Germinal center (tissue), 1 donor: ENCODE measurements at places on chromosomes 3 and 15.

GRCh38 chr15:78453447-78453846, 15.4 kb downstream of the IREB2 start:
- no peak for DNase-seq

GRCh38 chr15:66474135-66474534, 23.4 kb downstream of the SNAPC5 start:
- DNase-seq = no peak

DNA sequence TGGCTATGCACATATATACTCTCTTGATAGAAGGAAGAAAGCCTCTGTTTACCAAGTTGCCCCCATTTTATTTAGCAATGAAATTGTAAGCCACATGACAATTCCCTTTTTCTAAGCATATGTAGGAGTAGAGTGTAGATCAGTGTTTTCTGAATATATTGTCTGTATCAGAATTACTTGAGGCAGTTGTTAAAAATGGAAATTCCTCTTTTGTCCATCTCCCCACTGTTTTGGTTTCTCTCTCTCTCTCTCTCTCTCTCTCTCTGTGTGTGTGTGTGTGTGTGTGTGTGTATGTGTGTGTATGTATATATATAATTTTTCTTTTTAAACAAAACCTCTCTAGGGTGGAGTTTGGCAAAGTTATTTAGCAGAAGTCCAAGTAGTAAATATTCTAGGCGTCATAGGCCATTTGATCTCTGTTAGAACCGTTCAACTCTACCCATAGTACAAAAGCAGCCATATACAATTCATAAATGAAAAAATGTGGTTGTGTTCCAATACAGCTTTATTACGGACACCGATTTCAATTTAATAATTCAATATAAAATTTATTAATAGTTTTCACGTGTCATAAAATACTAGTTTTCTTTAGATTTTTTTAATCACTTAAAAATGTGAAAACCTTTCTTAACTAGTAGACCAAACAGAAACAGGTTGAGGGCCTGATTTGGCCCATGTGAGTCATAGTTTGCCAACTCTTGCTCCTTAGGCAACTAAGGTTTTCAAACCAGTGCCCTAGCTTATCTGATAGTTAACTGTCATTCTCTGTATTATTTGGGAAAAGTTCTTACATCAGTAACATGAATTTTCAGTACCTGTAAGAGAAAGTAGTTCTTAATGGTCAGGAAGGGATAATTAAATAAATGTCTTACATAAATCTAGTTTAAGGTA, 39.8 kb downstream of the UBE2E1 start:
- DNase-seq = no peak

DNA sequence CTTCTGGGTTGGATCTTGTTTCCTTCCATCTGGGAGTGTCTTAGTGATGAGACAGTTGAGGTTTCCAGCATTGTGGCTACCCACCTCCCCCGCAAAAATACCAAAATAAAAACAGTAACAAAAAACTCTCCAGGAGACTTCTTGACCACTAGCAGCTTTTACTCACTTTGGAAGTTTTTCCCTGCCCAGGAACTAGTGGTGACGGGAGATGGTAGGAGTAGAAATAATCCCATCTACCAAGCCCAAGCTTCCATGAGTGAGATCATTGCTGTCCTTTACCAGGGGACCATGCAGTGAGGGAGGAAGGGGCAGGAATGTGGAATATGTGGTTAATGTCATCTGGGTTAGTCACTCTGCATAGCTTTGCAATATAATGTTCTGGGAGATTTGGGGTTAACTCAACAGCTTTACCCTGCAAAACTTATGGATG, 187.7 kb downstream of the ITPR1 start:
- DNase-seq = no peak

DNA sequence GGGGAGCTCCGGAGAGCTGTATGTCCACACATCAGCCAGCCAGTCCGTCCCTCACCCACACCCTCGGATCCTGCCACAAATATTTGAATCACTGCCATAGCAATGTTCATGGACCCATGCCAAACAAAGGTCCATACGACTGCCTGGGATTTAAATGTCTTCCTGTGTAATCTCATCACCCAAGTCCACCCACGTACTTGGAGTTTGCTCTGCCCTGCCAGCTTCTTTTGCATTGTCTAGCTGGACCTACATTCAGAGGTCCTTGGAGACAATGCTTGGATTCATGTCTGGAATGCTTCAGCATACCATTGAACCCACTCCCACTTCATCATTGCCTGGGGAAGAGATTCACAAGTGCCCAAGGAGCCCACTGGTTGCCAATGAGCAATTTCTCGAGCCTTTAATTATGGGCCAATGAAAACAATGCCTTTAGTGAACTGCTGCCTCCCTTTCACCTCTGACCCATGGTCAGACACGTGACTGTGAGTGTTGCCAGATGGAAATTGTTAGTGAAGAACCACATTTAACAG, 90.4 kb upstream of the PHLDB2 start:
- no peak for DNase-seq

DNA sequence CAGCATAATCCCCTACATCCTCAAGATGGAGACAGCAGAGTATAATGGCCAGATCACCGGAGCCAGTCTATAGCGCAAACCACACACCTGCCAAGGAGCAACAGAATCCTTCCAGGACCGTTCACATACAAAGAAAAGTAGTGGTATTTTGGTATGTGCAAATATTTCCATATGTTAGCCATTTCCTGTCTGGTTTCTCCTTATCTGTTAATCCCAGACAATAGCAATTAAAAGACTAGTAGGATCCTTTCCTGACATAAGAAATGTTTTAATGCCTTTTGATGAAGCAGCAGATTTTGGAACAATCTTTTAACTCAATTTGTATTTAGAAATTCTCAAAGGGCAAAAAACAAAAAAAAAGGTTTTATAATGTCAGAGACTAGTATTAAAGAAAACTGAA, 22.2 kb downstream of the MRPS25 start:
- no peak for DNase-seq

- DNase-seq = peak; percentile 23
Measured at GRCh38 chr3:36729204-36730056, 34.9 kb downstream of the DCLK3 start.

- no peak for DNase-seq
Measured at GRCh38 chr15:62844564-62845240, 197.8 kb upstream of the TPM1 start.

GRCh38 chr15:54605556-54605955, 591.2 kb downstream of the RSL24D1 start:
- DNase-seq = no peak

DNA sequence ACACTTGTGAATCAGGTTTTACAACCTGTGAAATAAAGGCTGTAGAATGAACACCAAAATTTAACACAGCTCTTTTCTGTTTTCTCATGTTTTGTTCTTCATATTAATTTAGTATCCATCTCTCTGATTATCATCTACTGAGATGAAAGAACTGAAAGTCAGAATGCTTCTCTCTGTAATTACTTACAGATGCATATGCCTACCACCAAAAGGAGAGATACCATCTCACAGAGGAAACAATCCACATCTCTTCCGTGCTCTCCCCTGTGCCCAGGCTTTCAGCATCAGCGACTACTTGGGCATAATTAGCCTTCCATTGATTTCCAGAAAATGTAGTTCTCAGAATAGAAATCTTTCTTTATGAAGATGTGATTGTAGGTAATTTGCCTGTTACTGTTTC, 741.4 kb downstream of the GRM7 start:
- DNase-seq = no peak

GRCh38 chr3:157297328-157297915, 137.5 kb upstream of the CCNL1 start:
- DNase-seq = no peak

- no peak for DNase-seq
Measured at GRCh38 chr15:85298941-85299340, 81.5 kb upstream of the AKAP13 start.

- no peak for DNase-seq
Measured at GRCh38 chr3:84175449-84175848, 783.3 kb upstream of the CADM2 start.

DNA sequence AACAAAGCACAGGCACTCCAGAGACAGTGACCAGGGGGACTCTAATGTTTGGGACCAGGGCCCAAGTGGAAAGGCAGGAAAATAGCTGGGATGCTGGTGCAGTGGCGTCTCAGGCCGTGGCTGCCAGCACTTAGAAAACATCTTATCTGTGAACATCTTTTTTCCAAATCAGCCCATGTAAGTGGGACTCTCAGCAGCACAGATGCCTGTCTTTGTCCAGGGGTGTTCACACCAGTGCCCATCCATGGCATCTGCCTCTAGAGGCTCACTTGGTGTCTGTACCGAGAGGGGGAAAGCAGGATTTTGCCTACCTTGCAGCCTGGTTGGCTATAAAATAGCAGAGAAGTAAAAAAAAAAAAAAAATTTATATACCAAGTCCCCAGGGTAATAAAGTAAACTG, 26.7 kb downstream of the SLC12A8 start:
- no peak for DNase-seq

- no peak for DNase-seq
Measured at GRCh38 chr3:184525337-184526087, 36.1 kb upstream of the EPHB3 start.

GRCh38 chr3:190458040-190458439, 8.3 kb upstream of the TMEM207 start:
- no peak for DNase-seq

- no peak for DNase-seq
Measured at GRCh38 chr15:101342056-101342455, 47.0 kb upstream of the SNRPA1 start.

- DNase-seq = no peak
Measured at GRCh38 chr3:140276703-140277102, 341.7 kb downstream of the CLSTN2 start.

DNA sequence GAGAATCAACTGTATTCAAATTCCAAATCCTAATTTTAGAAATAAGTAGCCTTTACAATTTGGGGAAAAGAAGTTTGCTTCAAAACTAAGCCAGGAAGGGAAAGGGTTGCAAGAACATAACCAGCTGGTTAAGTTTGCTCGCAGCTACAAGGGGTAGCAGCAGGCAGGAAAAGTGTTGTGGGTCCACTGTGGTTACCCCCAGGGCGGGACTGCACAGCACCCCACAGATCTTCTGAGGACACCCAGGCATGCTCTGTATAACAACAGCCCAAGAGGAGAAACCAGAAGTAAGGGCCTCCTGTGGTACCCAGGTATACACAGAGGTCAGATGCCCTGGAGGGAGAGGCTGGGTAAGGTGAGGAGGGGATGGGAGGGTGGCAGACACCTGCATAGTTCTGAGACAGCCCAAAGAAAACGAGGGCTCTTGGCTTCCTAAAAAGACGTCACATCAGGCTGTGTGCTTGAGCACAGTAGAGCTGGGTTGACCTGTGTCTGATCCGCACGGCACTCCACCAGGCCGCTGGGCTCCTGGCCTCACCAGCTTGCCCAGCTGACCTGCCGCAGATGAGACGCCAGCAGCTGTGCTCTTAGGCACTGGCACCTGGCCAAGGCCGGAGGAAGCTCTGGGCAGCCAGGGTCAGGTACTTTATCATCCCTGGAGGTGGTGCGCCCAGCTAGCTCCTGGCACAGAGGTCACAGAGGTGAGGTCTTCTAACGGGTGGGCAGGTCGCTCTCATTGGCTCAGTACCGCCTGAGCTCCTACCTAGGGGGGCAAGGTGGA, 81.8 kb upstream of the SNRPA1 start:
- no peak for DNase-seq

GRCh38 chr3:17942856-17943255, 200.4 kb upstream of the TBC1D5 start:
- DNase-seq = no peak

DNA sequence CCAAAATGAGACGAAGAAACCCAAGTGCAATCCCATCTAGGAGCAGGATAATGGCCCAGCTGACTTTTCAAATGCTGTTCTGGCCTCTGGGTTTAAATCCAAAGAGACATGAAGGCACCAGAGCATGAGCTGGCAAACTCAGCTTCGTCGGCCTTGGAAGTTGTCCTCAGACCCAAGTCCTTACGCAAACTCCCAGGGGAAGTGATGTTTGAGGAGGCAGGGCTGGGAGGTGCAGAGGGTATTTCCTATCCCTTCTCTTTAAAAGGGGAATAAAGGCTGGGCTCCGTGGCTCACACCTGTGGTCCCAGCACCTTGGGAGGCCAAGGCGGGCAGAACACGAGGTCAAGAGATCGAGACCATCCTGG, 68.9 kb upstream of the HERC1 start:
- no peak for DNase-seq

GRCh38 chr3:58022490-58022889, 14.3 kb downstream of the FLNB start:
- no peak for DNase-seq

DNA sequence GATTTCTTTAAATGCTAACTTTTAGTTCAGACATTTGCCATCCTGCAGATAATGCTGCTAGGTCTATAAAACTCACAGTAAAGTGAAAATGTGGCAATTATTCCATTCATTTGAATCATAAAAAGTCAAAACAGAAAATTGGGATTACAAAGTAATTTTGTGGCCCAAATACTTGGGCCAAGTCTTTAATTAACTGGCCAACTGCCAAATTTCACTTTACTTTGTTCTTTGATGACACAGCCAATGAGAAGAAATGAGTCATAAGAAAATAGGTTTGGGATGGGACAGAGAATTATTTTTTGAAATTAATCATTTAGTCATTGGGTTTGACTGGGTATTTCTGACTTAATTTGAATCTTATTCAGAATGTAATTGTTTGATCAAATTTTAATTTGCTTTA, 89.8 kb upstream of the SLC2A2 start:
- no peak for DNase-seq

GRCh38 chr3:65716071-65716751, 322.5 kb downstream of the MAGI1 start:
- DNase-seq = no peak

DNA sequence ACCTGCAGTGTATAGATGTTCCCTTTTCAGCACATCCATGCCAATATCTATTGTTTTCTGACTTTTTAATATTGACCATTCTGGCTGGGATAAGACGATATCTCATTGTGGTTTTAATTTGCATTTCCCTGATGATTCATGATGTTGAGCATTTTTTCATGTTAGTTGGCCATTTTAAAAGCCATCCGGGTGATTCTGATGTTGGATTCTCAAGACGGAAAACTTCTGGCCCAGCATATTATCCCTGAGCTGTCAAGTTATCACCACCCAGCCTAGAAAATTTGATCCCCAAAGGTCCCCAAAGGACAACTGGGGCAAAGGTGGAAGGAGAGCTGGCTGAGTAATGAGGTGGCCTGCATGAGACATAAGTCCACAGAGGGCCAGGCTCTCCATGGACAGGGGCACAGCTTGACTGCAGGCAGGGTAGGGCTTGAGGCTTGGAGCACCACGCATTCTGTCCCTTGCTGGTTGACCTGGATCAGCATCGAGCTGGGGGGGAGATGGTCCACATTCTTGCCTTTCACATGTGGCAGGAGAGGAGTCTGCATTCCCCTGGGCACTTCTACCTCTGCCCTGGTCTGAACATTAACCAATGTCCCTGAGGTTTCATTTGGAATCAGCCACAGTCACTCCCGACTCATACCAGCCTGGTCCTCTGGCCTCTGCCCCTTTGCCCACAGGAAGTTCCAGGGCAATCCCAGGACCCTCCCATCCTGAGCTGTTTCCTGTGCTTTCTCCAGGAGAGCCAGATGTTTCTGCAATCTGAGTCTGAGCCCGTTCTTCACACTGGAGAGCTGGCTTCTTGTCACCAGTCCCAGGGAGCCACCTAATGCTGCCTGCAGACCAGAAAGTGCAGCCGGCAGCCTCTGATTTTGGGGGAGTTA, 69.2 kb downstream of the ISG20 start:
- no peak for DNase-seq

- DNase-seq = no peak
Measured at GRCh38 chr3:161273589-161274218, 52.6 kb downstream of the NMD3 start.
